IPS-NIHi11 (cell line): ENCODE measurements at places on chromosomes 5 and 9.

DNA sequence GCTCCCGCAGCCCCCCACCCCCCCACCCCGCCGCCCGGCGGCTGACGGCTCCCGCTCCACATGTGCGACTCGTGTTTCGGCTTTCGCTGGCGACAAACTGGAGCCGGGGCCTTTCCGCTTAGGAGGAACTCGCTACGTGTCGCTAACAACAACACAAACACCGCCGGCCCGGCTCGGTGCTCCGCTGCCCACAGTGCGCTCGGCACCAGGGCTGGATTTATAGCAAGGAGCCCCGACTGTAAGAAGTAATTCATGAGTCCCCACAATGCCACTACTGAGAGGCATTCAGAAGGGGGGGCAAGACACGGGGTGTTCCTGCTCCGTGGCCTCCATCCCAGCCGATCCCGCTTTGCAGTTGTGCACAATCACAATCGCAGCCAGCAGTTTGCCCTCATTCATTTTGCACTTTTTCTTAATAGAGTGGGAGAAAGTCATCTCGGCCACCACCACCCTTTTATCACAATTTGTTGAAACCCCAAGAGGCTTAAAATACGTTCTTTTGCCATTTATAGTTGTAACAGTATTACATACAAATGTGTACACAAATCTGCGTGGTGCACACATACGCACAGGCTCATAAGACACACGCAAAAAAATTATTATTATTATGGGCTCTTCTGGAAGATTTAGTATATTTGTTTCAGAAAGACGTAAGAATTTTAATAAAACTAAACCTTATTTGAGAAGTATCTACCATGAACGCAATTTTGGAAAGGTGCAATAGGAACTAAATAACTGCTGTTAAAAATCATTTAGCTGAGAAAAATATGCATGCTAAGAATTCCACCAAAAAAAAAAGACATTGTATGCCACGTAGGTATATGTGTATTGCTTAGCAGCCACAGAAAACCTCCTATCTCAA, 48.1 kb downstream of the EBF1 start:
- peak; percentile 50 for DNase-seq

DNA sequence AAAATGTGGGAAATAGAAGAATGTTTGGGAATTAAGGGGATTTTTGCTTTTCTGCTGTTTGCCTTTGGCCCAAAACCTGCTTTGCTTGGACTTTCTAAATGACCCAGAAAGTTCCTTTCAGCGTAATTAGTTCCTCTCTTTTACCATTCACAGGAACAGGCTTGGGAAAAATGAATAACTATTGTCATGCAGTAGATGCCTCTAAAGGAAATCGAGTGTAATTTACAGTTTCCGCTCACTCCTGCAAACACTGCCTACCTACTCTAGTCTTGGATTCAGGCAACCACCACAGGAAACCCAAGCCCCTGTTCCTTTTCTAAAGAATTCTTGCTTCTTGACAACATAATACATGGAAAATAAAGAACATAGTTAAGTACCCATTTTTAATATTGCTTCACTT, 25.0 kb downstream of the TTC23L start:
- peak; percentile 23 for DNase-seq

DNA sequence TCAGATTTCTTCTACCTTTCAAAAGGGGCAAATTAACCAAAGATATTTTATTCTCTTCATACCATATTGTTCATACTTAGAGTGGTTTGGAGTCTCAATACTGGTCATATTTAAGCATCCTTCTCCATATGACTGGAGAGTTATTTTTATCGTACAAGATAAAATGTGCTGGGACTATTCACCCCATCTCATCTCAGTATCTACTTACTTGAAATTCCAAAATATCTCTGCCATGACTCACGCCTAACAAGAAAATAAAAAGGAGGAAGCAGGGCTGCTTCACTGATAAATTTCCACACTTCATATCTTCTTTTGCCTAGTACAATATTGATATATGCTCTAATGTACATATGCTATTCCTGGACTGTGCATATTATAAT, 277.9 kb upstream of the CDH9 start:
- DNase-seq, result no peak

DNA sequence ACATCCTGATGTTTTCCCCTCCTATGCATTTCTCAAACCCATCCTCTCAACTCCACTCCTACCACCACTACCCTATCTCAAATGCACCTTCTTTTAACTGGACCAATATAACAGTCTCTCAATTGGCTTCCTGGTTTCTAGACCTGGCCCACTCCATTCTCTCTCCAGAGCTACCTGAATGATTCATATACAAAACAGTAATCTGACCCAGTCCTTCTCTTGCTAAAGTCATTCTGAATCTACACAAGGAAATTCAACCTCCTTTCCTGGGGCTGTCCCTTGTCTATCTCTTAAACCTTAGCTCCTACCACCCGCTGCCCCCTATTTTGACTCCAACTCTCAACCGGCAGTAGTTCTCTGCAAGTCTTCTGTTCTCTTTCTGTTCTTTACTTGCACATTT, 97.2 kb downstream of the PCSK1 start:
- DNase-seq, result peak; percentile 23

- DNase-seq, result no peak
Observed at GRCh38 chr5:174559141-174559540, 165.2 kb upstream of the MSX2 start.

DNA sequence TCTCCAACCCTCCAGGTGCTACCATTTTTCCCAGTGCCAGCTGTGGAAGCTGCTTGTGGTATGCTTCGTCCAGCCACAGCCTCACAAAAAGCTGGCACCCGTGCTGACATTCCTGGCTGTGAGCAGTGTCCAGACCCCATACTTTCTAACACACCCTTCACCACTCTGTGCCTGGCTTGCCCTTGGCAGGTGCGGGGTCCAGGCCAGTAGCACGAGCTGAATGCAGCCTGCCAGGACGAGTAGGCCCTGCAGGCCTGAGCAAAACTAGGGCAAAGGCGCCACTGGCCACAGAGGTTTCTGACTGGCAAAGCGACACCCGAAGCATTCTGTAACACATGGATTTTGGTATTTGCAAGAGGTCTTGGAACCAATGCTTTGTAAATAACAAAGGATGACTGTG, 26.0 kb upstream of the GHR start:
- no peak for DNase-seq

- DNase-seq, result no peak
Observed at GRCh38 chr5:50814556-50814955, 148.1 kb downstream of the PARP8 start.

- no peak for DNase-seq
Observed at GRCh38 chr5:38401145-38401544, 142.8 kb downstream of the EGFLAM start.

- no peak for DNase-seq
Observed at GRCh38 chr9:112699230-112699629, 18.7 kb downstream of the INIP start.

- DNase-seq, result no peak
Observed at GRCh38 chr5:131328536-131329285, 64.9 kb downstream of the CDC42SE2 start.

- DNase-seq, result no peak
Observed at GRCh38 chr9:134568116-134568515, 73.5 kb upstream of the COL5A1 start.

DNA sequence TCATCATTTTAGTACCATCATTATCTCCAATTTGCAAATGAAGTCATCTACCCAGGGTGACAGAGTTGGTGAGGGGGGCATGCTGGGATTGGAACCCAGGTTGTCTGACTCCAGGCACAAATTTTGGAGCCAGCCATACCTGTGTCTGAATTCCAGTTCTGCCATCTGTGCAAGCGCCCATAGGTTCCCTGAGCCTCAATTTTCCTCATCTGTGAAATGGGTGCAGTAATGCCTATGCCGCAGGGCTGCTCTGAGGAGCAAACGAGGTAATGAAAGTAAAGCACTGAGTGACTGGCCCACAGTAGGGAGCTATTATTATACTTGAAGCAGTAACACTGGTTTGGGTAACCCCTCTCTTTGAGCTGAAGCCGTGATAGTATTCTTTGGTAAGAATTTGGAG, 49.6 kb downstream of the SH3PXD2B start:
- no peak for DNase-seq

DNA sequence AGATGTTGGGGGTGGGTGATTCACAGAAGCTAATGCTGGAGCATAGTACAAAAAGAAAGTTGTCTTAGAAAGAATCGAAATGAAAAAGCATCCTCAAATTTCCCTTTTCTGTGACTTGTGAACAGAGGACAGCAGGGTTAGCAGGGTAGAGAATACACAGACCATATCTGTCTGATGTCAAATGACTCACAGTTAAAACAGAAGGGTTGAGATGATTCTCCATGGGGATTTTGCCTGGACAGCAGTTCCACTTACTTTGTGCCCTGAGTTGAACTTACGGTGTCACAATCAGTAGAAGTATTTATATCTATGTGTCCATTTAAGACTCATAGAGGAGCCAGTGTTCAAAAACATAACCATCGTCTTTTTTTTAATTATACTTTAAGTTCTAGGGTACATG, 801.6 kb downstream of the KCTD16 start:
- DNase-seq, result no peak

DNA sequence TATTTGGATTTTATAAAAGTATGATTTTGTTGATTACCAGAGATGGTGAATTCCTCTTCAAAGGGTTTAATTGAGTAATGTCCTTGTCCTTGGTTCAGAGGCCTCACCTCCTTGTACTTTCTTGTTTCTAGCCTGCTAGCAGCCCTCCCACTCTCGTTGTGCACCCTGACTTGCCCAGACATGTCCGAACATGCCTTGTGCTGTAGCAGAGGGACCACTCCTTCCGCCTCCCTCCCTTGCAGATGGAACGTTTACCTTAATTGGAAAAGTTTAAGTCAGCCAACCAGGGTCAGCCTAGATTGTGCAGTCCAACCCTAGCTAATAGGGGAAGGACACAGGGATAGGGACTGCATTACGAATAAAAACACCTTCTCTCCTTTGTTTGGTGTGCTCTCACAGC, 406.9 kb upstream of the NMUR2 start:
- no peak for DNase-seq

DNA sequence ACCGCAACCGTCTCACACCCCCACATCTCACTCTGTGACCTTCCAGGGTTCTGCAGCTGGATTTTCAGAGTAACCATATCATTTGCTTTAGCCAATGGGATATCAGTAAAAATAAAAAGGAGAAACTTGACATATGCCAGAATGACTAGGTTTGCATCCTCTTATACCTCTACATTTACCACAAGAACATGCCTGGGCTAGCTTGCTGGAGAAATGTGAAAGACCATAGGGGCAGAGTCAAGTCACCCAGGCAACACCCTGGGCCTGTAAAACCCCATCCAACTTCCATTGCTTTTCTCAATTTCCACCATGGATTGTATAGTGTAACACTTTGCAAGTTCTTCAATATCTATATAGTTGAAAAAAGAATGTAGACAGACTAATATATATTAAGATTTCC, 731.1 kb downstream of the PTPRD start:
- DNase-seq, result no peak

- DNase-seq, result no peak
Observed at GRCh38 chr9:123039617-123040219, 6.3 kb downstream of the GPR21 start.

GRCh38 chr9:127092041-127092608, 30.3 kb downstream of the ANGPTL2 start:
- DNase-seq, result no peak

DNA sequence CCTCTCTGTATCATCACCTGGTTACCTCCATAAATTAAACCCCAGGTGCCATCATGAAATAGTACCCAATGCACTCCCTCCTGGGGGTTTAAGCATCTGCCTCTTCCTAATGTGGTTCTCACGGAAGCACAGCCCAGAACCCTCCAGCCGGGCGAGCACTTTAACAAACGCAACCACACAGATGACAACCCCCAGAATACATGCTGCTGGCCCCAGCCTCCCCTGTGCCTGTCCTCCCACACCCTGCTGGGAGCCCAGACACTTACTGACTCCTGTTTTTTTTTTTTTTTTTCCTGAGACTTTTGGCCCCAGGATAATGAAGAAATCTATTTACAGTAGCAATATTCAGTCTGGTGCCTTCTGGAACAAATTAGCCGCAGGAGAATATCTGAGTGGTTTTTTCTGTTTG, 50.0 kb upstream of the COL5A1 start:
- DNase-seq, result no peak

DNA sequence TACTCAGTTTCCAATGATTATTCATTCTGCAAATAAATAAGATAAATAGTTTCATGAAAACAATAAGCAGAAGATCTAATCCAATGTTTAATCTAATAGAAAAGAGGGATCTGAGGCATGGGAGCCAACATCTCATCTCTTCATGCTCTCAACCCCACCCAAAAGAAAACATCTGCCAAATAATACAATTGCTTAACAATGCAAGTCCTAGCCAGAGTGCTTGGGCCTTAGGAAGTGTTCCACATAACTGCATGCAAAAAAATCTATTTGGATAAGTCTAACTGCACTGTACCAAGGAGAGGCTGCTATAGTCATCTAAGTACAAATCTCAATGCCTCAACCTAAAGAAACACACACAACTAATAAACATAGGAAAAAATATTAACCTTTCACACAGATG, 606.0 kb downstream of the CDH9 start:
- DNase-seq, result no peak

DNA sequence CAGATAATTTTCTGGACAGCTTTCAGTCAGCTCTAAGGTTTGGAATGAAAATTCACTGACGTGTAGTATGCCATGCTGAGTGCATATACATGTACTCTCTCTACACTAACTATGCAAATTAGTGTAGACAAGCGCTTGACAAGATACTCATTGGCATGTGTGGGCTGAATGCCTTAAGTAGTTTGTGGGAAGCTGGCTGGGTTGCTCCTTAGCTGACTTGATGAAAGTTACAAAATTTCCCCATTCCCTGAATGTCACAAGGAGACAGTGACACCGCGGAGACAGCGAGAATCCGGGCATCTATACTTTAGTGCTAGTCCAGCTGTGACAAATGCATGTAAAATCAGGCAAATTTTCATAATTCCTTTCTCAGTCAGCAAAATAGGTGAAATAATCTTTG, 51.6 kb upstream of the C5orf46 start:
- no peak for DNase-seq

- no peak for DNase-seq
Observed at GRCh38 chr9:134265078-134265477, 61.2 kb upstream of the RXRA start.

GRCh38 chr5:122458278-122458872, 146.3 kb downstream of the SNCAIP start:
- peak; percentile 38 for DNase-seq

DNA sequence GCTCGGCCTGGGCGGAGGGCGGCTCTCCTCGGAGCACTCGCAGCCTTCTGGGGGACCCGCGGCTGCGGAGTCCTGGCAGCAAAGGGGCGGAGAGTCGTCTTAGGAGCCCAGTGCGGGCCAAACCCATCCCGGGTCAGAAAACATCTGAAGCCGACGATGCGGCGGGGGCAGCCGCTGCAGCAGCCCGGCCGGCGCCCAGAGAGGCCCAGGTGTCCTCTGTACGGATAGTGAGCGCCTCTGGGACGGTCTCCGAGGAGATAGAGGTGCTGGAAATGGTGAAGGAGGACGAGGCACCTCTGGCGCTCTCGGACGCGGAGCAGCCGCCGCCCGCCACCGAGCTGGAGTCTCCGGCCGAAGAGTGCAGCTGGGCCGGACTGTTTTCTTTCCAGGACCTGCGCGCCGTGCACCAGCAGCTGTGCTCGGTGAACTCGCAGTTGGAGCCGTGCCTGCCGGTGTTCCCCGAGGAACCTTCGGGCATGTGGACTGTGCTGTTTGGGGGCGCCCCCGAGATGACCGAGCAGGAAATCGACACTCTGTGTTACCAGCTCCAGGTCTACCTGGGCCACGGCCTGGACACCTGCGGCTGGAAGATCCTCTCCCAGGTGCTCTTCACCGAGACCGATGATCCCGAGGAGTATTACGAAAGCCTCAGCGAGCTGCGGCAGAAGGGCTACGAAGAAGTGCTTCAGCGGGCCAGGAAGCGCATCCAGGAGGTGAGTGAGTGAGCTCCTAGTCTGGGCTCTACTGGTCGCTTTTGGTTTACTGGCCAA, 1.2 kb downstream of the JMY start:
- DNase-seq, result peak; percentile 57

GRCh38 chr5:78447775-78448424, 87.5 kb downstream of the SCAMP1 start:
- no peak for DNase-seq
